Transverse colon (tissue), 4 donors: ENCODE measurements at places on chromosomes 1 and 21. TPM values are rescaled to one million over a fixed set of nuclear protein-coding genes. Genes with fewer than 3 reads are reported as not detected.

RIMS3 gene
- total RNA-seq: 5.3 TPM

ARTN gene
- 17.5 TPM for total RNA-seq

C1orf226 gene
- total RNA-seq: 20.2 TPM

TRIM58 gene
- total RNA-seq: 2.0 TPM

ACOT11 gene
- 75.6 TPM for total RNA-seq

CEPT1 gene
- total RNA-seq: 11.2 TPM

AUNIP gene
- not detected for total RNA-seq

HTR6 gene
- not detected for total RNA-seq

DIP2A gene
- 68.8 TPM for total RNA-seq

KCNAB2 gene
- 25.4 TPM for total RNA-seq

SYCP1 gene
- not detected for total RNA-seq

LRRC38 gene
- not detected for total RNA-seq

DNAH14 gene
- 84.0 TPM for total RNA-seq

LRRC7 gene
- total RNA-seq: 0.32 TPM

RNU1-2 gene
- total RNA-seq: under 0.01 TPM

GSTM5 gene
- not detected for total RNA-seq

ATXN7L2 gene
- 2.7 TPM for total RNA-seq

NHLH1 gene
- not detected for total RNA-seq

CYP4B1 gene
- 2.4 TPM for total RNA-seq

CHODL gene
- 0.64 TPM for total RNA-seq

CCDC181 gene
- total RNA-seq: 0.14 TPM

EVA1C gene
- total RNA-seq: 8.6 TPM

FBLIM1 gene
- 319 TPM for total RNA-seq
